ENCODE measurements at places on chromosomes 12 and 14.

GRCh38 chr14:93582516-93582915 is 151.8 kb downstream of the UNC79 start:
- no peak for DNase-seq

GRCh38 chr14:103001651-103002396 is 55.5 kb downstream of the CDC42BPB start:
- no peak for DNase-seq

GRCh38 chr12:23686095-23686494 is 263.4 kb downstream of the SOX5 start:
- DNase-seq = no peak

GRCh38 chr14:76763096-76764041 is 2.1 kb downstream of the VASH1 start:
- DNase-seq = no peak

DNA sequence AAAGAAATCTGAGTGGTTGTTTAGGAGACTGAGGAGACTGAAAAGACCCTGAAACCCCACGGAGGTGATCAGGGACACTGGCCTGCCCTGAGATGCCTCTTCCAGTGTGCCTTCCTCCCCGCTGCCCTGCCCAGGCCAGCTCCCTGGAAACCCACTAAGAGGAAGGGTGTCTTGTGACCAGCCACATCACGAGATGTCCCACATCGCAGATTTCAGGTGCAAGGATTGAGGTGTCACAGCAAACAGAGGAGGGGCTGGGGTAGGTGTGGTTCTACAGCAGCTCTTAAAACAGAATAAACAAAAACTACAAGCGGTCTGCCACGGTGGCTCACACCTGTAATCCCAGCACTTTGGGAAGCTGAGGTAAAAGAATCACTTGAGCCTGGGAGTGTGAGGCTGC is 184.3 kb upstream of the C14orf180 start:
- no peak for DNase-seq

DNA sequence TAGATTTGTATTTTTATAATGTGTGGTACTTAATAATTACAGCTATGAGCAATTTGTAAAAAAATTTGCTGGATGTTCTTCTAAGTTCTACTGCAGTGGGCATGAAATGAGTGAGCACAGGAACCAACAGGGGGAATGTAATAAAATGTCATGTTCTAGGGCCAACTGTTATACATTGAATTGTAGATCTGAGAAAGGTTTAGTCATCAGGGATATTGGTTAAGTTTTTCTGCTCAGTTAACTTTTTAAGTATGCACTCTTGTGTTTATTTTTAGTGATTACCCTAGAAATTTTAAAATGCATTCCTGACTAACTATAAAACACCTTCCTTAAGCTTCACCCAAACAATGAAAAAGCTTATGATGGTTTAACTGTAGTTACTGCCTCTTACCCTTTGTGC is 101.8 kb downstream of the CAND1 start:
- no peak for DNase-seq

DNA sequence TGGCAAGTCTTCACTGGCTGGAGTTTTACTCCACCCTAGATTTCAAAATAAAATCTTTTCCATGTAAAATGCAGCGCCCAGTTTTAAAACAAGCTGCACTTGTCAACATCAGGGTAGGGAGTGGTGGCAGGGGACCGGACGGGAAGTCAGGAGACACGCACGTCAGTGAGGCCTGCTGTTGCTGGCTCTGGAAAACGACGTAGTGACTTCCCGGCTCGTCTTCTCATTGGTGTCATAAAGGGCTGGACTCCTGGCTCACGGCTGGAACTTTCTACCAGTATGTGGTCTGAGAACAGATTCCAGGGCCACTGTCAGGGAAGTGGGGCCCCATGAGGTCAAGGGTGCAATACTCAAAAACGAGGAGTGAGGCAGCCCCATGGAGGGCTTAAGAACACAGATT is 64.2 kb upstream of the FOXN3 start:
- DNase-seq = no peak

DNA sequence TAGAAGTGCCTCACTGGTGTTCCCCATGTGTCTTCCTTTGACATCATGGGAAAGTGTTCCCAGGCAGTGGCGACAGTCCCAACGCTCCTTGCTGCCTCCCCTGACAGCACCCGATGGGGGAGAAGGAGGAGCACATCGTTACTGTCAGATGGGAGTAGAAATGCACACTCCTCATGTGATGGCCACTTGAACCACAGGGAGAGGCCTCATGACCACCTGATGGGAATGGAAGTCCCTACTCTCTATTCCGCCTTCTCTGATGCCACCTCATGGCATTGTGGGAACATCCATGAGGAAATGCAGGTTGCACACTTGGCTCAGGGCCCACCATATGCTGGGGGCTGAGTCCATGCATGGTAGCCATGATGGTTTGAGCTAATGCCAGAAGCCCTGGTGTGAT is 14.3 kb upstream of the CORO1C start:
- DNase-seq = no peak

GRCh38 chr12:65637774-65638173 is 186.5 kb upstream of the HMGA2 start:
- no peak for DNase-seq

DNA sequence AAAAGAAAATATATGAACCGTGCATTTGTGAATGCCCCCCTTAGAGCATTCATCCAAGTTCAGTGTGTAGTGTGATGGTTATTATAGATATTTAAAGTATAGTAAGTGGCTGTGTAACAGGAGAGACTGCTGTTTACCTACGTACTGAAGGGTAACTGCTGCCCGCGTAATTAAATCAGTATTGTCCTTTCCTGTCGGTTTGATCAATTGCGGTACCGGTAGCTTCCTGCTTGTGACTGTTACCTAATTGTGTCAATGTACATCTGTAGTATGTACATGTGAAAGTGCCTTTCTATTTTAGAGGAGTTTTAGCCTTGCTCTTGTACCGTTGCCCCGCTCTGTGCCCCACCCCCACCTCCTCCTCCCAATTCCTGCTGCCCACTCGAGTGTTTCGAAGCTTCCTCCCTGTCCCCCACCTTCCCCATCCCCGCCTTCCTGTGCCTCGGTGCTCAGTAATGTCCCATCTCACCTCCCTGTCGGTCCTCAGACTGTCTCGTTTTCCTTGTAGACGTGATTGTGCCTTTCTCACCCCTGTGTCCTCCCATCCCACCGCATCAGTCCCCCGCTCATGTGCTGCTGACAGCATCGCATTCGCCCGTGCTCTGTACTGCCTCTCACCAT is 75.0 kb downstream of the KICS2 start:
- DNase-seq = no peak

GRCh38 chr14:95291859-95292542 is 27.7 kb downstream of the CLMN start:
- no peak for DNase-seq
